T-cell (primary cell): ENCODE measurements at places on chromosomes 1 and 21.

- DNase-seq: no peak
Observed at GRCh38 chr21:17726047-17726829, 92.9 kb downstream of the C21orf91 start.

GRCh38 chr1:234619071-234619480 lies 9.1 kb upstream of the IRF2BP2 start:
- DNase-seq: no peak

DNA sequence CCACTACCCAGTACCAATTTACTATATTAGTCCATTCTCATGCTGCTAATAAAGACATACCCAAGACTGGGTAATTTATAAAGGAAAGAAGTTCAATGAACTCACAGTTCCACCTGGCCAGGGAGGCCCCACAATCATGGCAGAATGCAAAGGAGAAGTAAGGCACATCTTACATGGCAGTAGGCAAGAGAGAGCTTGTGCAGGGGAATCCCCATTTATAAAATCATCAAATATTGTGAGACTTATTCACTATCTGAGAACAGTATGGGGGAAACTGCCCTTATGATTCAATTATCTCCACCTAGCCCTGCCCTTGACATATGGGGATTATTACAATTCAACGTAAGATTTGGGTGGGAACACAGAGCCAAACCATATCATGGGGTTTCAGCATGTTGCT lies 6.4 kb downstream of the CD58 start:
- DNase-seq: no peak

GRCh38 chr1:101653482-101653946 lies 343.2 kb downstream of the OLFM3 start:
- no peak for DNase-seq

DNA sequence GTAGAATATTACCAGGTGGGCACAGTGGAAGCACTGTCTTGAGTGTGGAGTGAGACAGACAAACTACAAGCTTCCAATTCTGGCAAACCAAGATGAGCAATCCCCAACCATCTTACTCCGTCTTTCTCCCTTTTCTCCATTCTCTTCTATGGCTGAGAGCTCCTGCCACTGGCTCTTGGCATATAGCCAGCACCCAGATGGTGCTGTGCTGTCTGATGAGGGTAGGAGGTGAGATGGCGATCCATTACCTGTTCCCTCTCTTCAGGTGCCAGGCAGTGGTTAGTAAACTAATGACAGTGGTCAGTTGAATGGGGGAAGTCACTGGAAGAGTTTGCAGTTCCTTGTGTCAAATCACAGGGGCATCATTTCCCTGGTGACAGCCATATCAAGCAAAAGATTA lies 108.4 kb downstream of the FNBP1L start:
- no peak for DNase-seq

DNA sequence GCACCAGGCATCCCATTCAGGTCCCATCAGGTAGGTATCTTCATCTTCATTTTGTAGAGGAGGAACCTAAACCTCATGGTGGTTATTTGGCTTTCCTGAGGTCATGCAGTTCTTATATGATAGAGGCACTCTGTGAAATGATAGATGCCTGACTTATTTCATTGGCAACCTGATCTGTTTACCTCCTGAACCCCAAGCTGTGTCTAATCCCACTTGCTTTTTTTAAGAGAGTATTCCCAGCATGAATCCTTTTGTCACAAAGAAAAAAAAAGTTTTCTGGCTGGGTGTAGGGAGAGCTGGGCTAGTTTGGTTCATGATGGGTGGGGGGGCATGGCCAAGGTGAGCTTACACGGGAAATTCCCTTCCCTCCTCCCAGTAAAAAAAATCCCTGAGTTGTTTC lies 154.2 kb downstream of the TENT5C start:
- DNase-seq: no peak
